Chondrocyte (in vitro differentiated cells): ENCODE measurements at places on chromosomes 6 and 20. TPM values are rescaled to one million over a fixed set of nuclear protein-coding genes. Genes with fewer than 3 reads are reported as not detected.

DNA sequence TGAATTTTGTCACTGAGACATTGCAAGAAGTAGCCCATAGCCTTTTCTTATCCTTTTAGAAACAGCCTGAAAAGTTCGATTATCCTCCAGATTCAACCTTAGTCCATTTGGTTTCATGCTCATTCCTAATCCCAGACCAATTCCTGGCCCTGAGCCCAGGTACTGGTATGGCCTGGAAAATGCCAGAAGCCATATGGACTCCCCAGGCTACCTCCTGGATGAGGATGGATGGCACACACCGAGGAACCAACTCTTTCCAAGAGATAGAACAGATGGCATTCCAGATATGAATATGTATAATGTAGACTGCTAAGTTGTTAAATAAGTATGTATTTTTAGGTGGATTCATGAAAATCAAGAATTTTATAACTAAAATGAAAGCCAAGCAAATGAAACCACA lies 51.6 kb upstream of the SNAP25 start:
- no peak overlapping the region for H3K4me3 ChIP-seq
- H3K36me3 ChIP-seq = no peaks in the 10 kb centered on the region
- no peak overlapping the region for H3K27ac ChIP-seq

GRCh38 chr6:43355862-43356590 lies 13.4 kb downstream of the ZNF318 start:
- peaks cover 10% of the 10 kb centered on the region for H3K4me1 ChIP-seq
- H3K27ac ChIP-seq = no peak overlapping the region
- DNase-seq = no peak

PAK5 gene
- not detected in 3 replicates for total RNA-seq

DPPA5 gene
- not detected in 3 replicates for total RNA-seq

DNA sequence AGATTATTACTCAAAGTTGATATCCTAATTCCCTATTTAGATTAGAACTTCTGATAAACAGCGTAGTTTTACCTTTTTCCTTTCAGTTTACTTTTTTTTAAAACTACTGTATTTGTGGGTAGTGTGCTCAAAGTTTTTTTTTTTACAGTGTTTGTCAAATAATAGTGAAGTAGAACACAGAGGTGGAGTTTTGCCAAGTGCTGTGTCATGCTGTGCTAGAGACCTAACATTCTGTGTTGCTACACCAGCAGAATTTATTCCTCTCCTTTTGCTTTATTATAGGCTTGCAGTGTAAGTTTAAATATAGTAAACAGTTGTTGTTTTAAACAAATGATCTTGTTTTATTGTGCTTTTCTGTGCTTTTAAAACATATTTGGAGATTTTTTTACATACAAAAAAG lies 125.4 kb downstream of the HIVEP1 start:
- H3K27me3 ChIP-seq = no peaks in the 10 kb centered on the region
- H3K4me3 ChIP-seq = no peak overlapping the region
- H3K27ac ChIP-seq = peak overlapping the region; percentile 30
- no peak for DNase-seq
- peaks cover 32% of the 10 kb centered on the region for H3K4me1 ChIP-seq

LST1 gene
- total RNA-seq = not detected in 3 replicates
